ENCODE measurements at places on chromosomes 5 and 9. TPM values are rescaled to one million over a fixed set of nuclear protein-coding genes. Genes with fewer than 3 reads are reported as not detected.
A peak's percentile ranks its signal among the peaks of the same experiment; 100 is the strongest.

The CNTRL gene
- total RNA-seq, result 8.5 TPM

DNA sequence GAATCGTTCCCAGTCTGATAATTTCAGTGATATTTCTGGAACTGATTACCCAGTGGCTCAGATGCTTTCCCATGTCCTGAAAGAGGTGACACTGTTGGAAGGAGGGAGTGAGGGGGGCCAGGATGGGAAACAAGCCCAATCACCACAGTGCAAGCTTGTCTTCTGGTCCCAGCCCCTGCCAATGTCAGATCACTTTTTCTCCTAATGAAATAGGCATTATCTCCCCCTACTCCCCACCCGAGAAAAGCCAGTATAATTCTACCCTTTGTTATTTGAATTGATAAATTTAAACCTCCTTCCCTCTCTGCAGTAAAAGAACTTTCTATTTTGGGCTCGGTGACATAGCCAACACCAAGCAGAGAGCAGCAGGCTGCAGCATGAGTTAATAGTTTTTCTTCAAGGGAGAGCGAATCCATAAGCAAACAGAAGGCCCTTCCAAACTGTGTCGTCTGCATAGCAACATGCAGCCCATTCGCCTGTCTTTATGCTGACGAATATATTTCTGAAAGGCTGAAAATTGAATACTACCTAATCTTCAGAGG is 14.6 kb upstream of the PPP2CA start:
- DNase-seq, result no peak
- peak overlapping the region; percentile 5 for H3K27ac ChIP-seq
- H3K4me1 ChIP-seq, result no peaks in the 10 kb centered on the region
- H3K4me3 ChIP-seq, result no peak overlapping the region
- H3K36me3 ChIP-seq, result no peaks in the 10 kb centered on the region
- no peaks in the 10 kb centered on the region for H3K27me3 ChIP-seq

The PCDHA12 gene
- total RNA-seq, result not detected

GRCh38 chr9:35484406-35484805 is 5.5 kb upstream of the RUSC2 start:
- DNase-seq, result no peak
- H3K4me1 ChIP-seq, result no peaks in the 10 kb centered on the region
- no peak overlapping the region for H3K27ac ChIP-seq
- H3K27me3 ChIP-seq, result no peaks in the 10 kb centered on the region
- H3K36me3 ChIP-seq, result no peaks in the 10 kb centered on the region

The URM1 gene
- 37.5 TPM for total RNA-seq

Data from ascending aorta (tissue), 2 donors.